Esophagus squamous epithelium (tissue), 5 donors: ENCODE measurements at places on chromosomes 16 and 17.

- DNase-seq, result no peak
Measured at GRCh38 chr16:11576427-11577289, 10.1 kb downstream of the LITAF start.

DNA sequence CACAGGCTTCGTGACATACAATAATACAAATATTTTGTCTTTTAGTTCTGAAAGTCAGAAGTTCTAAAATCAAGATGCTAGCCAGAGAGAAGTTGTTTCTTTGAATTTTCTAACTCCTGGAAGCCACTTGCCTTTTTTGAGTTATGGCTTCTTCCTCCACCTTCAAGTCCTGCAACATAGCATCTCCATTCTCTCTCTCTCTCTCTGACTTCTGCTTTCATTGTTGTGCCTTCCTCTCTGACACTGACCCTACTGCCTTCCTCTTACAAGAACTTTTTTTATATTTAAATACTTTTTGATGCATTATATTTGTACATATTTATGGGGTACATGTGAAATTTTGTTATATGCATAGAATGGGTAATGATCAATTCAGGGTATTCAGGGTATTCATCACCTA, 205.9 kb downstream of the MAP2K6 start:
- no peak for DNase-seq

- DNase-seq, result no peak
Measured at GRCh38 chr17:41625602-41626001, 1.2 kb upstream of the KRT17 start.

GRCh38 chr16:20263138-20263855, 64.0 kb downstream of the GP2 start:
- DNase-seq, result no peak

GRCh38 chr17:57397402-57397801, 141.1 kb downstream of the MSI2 start:
- no peak for DNase-seq

- DNase-seq, result no peak
Measured at GRCh38 chr17:37557482-37557881, 51.7 kb downstream of the SYNRG start.

DNA sequence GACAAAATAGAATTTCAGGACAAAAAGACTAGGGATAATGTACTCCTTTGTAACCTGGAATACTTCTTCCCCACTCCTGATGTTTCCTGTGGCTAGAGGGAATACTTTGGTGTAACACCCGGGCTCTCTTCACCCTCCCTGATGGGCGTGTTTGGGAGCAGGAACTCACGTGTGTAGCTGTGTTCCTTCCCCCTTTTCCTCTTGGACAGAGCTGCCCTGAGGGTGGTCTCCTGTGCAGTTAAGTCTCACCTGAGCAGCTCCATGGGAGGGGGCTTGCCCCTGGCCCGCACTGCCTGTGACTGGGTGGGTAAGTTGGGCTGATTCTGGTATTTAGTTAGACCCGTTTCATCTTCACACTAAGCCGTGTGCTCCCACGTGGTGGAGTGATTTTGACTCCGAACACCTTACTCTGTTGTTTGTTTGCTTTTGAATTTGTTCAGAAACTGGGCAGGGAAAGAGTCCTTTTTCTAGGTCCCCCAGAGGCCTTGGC, 87.9 kb downstream of the OR1D5 start:
- no peak for DNase-seq

GRCh38 chr17:4623249-4623648, 18.2 kb downstream of the ALOX15 start:
- DNase-seq, result no peak

- no peak for DNase-seq
Measured at GRCh38 chr17:419073-419735, 66.6 kb upstream of the RPH3AL start.

- no peak for DNase-seq
Measured at GRCh38 chr17:358491-359151, 6.0 kb upstream of the RPH3AL start.

- no peak for DNase-seq
Measured at GRCh38 chr16:48535831-48536613, 74.0 kb downstream of the N4BP1 start.

- no peak for DNase-seq
Measured at GRCh38 chr17:28270926-28271325, 48.1 kb upstream of the TMEM97 start.

DNA sequence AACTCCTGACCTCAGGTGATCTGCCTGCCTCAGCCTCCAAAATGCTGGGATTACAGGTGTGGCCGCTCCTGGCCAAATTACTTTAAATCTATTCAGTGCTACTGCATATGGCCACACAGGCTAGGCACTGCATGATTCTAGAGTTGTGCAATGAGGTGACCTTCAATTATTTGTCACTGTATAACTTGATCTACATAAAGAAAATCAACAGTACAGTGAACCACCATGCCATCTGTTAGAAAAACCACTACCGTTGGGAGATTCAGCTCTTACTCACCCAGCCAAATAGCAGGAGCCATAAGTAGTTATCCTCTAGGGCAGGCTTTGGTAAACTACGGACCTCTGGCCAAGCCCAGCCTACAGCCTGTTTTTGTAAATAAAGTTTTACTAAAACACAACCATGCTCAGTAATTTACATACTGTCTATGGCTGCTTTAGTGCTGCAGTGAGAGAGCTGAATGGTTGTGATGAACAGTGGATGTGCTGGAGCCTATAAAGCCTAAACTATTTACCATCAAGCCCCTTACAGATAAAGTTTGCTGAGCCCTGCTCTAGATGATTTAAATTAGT, 40.7 kb upstream of the TANC2 start:
- DNase-seq, result no peak

DNA sequence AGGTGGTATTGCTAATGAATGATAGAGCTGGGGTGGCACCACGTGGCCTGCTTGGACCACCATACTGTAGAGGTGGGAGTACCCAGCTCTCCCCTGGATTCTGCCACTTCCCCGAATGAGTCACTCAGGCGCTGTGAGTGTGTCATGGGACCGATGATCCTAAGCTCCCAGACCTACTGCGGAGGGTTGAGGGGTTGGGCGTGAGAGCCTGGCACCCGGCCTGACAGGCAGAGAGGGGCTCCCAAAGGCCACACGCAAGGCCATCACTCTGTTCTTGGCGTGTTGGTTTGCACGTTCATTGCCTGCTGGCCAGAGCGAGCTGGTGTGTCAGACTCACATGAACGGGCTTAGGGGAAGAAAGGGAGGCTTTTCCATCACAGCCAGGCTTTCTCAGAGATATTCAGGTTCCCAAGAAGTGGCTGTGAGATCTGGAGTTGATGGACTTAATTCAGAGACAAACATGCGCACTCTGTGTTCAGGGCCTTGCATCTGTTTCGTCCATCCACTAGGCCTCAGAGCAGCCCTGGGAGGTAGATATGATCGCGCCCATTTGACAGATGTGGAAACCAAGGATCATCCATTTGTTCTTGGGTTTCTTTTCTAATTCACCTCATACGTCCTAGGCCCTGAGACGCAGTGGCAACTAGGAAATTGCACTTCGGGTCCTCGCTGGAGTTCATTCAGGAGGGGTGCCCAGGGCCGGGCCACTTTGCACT, 41.4 kb downstream of the CMIP start:
- no peak for DNase-seq

- DNase-seq, result no peak
Measured at GRCh38 chr16:48105456-48105855, 50.3 kb downstream of the ABCC12 start.

GRCh38 chr16:17323171-17323570, 147.6 kb downstream of the XYLT1 start:
- DNase-seq, result no peak

- no peak for DNase-seq
Measured at GRCh38 chr17:8117980-8118768, at the start of gene ALOXE3. Gene ALOXE3 (minus strand): TSS chr17:8118514. CDS start chr17:8117990, 524 bp downstream.

DNA sequence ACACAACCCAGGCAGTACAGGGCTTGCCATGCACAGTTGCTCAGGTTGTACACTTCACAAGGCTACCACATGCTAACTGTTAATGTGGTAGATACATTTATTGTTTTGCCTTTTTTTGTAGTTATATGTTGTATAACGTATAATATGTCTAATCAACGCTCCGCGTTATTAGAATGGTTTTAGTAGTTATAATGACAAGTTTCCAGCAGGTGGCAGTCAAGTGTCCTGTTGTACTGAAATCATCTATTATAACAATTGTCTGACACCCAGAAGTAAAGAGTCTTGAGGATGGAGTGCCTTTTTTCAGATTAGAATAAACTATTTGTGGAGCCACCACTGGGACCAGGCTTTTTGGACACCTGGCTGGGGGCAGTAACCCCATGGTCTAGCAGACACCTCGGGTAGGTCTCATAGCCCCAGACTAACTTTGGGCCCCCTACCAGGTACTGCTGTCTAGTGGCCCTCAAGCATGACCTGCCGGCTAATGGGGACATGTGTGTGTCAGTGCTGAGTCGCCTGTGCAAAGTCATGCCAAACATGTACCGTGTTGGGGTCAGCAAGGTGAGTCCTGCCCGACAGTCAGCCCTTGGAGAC, 32.8 kb downstream of the MYO15A start:
- DNase-seq, result no peak

DNA sequence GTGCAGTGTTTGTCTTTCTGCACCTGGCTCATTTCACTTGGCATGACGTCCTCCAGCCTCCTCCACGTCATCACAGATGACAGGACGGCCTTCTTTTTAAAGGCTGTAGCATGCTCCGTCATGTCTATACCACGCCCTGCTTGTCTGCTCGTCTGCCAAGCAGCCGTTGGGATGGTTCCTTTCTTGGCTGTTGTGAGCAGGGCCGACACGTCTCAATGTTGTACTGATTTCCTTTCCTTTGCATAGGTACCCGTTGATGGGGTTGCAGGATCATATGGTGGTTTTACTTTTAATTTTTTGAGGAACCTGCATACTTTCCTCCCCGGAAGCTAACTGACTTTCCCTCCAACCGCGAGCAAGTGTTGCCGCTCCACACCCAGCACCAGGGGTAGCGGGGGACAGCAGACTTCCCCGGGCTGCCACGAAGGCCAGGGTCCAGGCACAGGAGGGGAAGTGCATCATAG, 212.2 kb upstream of the ZNF469 start:
- no peak for DNase-seq

GRCh38 chr17:46983782-46984181, 4.7 kb upstream of the RPRML start:
- no peak for DNase-seq

GRCh38 chr16:50416388-50416787, 47.6 kb upstream of the BRD7 start:
- no peak for DNase-seq

DNA sequence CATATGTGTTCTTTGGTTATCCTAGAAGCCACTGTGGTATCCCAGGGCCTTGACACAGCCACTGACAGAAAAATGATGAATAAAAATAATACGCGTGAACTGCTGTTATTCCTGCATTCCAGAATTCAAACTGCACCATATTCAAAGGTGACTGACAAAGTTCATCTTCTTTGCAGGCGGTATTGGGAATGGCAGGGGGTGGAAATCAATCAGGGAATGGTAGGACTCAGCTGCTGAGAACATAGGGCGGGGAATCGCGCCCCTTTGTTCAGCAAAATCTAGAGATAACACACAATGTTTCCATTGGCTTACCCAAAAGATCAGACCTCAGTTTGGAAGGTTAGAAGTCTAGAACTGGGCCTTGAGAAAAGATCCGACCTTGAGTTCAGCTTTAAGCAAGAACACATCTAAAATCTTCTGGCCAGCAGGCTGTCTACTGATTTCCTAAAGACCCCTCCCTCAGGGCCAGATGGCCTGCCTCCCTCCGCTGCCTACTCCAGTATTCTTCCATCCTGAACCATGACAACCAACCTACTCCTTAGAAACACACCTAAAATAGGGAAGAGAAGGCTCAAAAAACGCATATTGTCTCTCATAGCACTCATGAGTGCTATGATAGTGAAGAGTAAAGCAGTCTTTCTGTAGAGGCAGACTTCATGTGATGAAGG, 34.1 kb downstream of the CDK5R1 start:
- DNase-seq, result no peak

DNA sequence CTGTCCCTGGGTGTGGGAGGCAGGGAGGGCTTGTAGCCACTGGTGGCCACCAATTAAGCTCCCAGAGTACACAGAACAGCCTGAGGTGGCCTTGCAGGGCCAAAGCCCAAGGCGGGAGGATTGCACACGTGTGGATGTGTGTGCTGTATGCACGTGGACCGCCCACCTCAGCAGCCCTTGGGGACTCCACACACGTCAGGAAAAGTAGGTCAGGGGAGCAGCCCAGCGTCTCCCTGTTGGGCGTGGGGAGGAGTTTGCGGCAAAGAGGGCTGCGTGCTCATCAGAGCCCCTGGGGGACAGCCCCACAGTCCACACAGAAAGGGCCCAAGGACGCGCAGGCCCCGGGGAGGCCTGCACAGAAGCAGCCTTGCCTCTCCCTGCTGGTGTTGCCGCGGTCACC, 19.6 kb downstream of the SBK1 start:
- DNase-seq, result no peak

GRCh38 chr16:67386861-67387455, 6.3 kb downstream of the TPPP3 start:
- DNase-seq, result no peak

DNA sequence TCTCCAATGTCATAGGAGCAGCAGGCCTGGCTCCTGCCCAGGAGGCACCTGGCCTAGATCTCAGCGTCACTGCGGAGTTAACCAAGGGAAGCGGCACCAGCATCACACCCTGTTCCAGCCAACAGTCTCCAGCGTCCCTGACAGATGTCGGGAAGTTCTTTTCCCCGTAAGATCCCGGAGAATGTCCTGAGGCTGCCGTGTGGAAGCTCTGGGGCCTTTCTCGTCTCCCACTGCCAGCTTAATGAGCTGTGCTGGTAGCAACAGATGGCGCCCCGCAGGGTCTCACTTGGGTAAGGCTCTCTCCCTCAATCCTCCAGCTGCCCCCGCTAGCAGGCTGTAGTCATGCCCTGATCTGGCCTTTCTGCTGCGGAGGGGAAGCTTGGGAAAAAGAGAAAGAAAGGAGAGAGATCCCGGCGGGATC, 57.5 kb downstream of the MARCHF10 start:
- DNase-seq, result no peak

DNA sequence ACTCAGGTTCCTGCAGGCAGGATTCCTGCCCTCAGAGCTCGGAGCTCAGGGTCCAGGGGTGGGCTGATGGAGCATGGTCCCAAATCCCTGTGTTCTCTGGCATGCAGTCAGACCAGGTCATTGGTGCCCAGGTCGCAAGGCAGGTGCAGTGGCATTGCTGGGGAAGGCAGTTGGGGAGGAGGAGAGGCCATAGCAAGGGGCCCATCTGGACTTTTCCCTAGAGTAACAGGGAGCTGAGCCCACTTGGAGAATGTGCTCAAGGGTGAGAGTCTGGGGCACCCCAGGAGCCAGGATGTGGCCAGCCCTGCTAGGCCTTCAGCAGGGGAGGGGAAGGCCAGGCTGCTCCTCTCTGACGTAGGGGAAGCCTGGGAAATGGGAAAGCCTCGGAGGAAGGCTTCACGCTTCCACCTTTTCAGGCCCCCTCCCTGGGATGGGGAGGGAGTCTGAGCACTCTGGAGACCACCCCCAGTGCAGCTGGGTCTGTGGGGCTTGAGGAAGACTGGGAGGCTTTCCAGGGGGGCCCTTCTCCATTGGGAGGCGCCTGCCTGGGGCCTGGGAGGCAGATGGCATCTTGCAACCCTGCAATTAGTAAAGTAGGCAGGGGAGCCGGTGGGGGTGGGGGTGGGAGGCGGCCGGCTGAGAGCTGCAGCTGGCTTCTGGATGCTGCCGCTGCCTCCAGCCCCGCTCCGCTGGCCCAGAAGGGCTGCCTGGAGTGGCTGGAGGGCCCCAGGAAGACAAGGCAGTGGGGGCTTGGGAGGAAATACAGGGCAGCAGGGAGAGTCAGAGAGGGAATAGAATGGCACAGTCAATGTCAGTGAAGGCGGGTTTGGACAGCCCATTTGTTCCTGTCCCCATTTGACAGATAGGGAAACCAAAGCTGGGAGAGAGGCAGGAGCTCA, 21.1 kb upstream of the DOK4 start:
- no peak for DNase-seq
